Fibroblast of mammary gland (primary cell): ENCODE measurements at places on chromosomes 13 and 19.

- no peak for DNase-seq
Measured at GRCh38 chr13:37479916-37480315, 118.7 kb downstream of the POSTN start.

DNA sequence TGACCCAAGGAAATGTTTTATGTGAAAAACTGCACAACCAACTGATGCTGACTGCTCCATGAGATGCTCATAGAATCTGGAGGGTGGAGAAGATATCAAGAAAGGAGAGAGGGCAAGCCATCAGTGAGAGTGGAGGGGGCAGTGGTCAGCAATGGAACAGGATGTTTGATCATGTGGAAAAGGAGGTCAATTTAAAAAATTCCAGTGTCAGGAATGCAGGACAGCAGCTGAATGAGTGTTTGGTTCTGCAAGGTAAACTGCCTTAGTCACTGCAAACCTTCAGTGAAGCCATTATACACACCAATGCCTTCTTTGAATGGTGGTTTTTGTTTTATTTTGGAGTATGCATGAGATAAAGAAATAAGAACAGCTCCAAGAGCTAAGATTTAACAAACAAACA is 121.5 kb downstream of the FGF14 start:
- DNase-seq: no peak

GRCh38 chr13:31755803-31756212 is 16.5 kb downstream of the RXFP2 start:
- DNase-seq: peak; percentile 96

- peak; percentile 86 for DNase-seq
Measured at GRCh38 chr19:52453324-52454094, at the start of gene ZNF578. Gene ZNF578, plus strand, starts transcription at chr19:52453553. Its CDS starts 48,293 bp downstream, at chr19:52501846.

GRCh38 chr13:60627071-60627686 is 230.2 kb downstream of the TDRD3 start:
- DNase-seq: peak; percentile 18

DNA sequence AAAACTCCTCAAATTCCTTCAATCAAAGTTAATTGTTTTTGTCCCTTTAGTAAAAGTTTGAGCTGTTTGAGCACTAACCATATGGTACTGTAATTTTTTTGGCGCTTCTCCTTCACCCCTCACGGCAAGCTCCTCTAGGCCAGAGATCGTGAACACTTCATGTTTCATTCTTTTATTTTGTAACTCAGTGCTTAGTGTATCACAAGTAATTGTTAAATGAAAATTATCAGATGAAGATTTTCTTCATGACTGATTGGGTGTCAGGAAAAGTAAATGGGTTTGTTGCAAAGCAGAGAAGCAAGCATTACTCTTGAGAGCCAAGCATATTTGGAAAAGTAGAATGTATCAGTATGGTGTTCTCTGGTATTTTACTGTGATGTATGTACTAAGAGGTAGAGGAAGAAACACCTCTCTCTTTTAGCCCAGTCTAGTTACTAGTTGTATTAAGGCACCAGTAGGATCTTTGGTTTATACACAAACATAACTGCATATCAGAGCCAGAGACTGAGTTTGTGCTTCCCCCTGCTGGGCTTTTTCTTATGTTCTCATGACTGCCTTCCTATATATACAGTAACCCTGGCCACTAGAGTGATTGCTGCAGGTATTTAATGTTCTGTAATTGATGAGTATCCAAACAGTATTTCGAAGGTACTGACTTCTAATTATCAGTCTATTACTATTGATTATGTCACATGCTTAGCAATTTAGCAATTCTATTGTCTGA is 202.3 kb upstream of the KLHL1 start:
- DNase-seq: no peak

- DNase-seq: no peak
Measured at GRCh38 chr13:36543671-36544070, 111.4 kb downstream of the CCNA1 start.

DNA sequence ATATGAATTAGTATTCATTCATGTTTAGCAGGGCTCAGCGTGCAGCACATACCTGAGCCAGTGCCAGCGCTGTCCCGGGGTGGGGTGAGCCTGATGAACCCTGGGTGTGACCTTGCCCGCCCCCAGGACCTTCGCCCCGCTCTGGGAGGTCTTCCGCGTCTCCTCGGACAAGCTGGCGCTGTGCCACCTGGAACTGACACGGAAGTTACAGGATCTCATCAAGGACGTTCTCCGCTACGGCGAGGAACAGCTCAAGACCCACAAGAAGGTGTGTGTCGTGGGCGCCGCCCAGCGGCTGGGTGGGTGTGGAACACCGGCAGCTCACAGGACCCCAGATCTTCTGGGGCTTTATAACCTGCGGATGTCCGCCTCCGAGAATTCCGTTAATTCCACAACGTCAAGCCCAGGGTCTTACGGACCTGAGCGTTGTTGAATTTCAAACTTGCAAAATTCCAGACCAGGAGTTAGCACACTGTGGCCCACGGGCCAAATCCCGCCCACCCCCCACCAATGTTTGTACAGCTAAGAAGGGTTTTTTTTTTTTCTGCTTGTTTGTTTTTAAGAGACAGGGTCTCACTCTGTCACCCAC is 15.4 kb downstream of the FCHO1 start:
- peak; percentile 80 for DNase-seq

- no peak for DNase-seq
Measured at GRCh38 chr19:35360880-35361420, 2.7 kb downstream of the FFAR3 start.

DNA sequence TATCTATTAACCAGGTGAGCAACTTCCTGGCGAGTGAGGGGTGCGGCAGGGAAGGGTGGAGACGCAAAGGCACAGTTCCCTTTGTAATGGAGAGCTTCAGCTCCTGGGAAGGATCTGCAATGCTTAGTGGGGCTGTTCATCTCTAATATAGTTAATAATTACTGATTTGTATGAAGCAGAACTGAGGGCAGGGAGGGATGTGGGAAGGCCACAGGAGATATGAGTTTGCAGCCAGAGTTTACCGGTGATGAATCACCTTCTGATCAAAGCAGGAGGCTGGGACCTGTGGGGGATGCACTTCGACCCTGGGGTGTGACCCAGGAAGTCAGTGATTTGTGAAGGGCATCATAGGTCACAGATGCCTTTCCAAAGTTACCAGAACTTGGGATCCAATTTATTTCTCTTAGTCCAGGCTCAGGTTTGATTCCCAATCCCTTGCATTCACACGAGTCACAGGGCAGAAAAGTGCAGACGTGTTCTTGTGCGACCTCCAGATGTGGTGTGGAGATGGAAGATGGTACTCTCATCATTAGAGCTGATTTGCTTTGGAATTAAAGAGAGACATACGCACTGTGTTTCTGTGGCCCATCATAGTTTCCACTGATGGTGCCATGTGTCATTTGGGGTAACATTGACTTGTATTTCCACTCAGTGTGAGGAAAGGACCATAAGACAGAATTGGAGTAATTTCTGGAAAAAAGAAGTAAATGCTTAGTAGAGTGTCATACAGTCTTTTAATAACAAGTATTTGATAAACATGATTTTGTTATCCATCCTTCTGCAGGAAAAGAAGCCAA is 55.0 kb downstream of the LRCH1 start:
- no peak for DNase-seq

DNA sequence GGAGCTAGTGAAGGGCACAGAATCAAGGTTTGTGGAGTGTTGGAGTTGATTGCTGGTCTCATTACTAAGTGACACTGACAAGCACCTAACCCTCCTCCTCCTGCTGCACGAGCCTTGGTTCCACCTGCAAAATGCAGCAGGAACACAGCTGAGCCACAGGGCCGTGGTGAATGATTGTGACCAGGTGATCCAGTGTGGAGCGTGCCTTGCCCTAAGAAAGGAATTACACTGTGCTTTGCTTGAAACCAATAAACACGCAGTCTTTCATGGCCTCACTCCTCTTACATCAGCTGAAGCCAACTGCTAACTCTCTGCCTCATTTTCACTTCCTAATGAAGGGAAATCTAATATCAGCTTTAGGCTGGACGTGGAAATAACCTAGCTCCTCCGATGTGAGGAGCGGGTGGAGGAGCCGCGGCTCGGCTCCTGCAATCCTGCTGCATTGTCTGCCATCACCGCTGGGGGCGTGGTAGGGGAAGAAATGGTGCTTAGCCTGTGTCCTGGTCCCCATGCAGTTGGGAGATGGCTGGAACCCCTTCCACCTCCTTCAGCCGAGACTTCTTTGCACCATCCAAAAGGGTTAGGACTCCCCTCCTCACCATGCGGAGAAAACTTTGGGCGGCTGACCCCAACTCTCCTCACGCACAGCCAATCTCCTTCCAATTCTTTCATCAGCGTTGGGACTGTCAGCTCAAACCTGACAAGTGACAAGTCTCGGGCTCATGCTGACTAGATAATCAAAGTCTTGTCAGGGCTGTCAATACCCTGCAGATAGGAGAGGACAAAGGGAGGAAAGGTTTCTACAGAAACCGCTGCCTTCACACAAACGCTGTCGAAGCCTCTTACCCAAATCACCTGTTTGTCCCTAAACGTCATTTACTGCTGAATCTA is 427.9 kb downstream of the ZNF536 start:
- no peak for DNase-seq

GRCh38 chr13:34942732-34943435 is 814 bp downstream of the NBEA start:
- DNase-seq: no peak

DNA sequence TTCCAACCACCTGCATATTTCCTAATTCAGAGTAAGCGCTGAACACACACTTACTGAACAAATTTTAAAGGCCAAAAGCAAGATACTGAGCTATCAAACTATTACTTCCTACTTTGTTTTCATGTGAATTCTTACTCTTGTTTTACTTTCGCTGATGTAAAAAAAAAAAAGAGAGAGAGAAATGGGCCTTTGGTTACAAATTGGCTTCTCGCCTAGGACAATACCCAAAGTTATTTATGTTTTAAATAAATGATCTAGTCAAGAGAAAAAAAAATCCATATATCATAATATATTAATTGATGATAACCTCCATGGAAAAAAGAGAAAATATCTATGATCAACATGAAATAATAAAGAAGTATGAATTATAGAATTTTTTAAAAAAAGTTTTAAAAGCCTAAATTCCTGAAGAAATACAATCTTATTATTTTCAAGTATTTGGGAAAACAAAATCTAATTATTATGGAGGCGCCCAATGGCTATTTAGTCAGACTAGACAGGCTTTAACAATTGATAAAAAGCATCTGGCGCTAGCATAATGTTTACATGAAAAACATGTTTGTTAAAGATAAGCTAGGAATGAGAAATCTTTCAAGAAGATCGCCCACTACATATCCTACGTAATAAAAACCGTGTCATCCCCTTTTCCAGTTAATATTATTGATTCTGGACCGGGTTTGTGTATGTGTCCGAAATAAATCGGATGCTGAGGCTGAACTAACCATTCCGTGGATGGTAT is 9.0 kb downstream of the COL4A1 start:
- no peak for DNase-seq

GRCh38 chr13:73547239-73547638 is 488.4 kb downstream of the KLF5 start:
- DNase-seq: no peak

DNA sequence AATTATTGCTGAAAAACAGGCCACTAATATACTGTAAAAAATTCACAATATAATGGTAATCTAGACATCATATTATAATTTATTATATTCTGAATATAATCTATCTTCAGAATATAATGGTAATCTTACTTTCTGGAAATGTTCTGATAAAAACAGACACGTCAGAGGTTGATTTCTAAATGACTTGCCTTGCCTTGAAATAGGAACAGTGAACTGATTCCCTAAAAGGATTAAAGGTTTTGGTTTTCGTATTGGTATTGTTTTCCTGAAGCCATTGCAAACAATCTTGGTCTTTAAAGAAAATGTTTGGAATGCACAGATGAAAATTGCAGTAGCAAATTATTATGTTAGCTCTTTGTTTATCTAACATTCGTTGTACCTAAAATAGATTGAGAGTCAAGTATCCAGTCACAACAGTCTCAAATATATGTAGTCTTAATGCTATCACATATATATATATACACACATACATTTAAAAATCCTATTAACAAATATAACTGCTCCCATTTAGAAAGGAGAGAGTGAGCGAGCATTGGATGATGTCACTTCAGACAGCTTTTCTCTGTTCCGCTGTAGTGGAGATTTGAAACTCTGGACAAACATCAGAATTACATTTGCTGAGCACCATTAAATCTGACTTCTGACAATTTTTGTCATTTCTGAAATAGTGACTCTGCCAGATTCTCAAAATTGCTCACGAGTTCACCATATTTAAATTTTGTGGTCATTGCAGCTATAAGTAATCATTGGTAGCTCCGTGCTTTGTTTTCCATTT is 1.7 kb downstream of the ITM2B start:
- no peak for DNase-seq

DNA sequence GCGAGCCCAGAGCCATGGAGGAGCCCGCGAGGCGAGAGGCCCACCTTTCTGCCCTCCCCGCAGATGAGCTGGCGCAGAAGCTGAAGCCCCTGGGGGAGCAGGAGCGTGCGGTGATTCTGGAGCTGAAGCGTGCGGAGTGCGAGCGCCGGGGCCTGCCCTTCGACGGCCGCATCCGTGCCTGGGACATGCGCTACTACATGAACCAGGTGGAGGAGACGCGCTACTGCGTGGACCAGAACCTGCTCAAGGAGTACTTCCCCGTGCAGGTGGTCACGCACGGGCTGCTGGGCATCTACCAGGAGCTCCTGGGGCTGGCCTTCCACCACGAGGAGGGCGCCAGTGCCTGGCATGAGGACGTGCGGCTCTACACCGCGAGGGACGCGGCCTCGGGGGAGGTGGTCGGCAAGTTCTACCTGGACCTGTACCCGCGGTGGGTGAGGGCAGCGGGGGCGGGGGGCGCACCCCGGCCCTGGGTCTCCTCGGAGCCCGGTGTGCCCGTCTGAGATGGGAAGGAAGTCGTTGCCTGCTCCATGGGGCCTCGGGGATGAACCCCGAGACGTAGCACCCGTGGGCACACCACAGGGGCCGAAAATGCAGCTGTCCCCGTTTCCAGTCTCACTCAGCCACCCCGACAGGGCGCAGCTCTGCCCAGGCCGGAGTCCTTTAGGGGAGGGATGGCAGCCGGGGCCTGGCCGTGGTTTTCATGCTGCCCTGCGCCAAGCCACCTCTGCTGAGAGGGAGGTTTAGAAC is 12.1 kb upstream of the ZNF554 start:
- DNase-seq: no peak

DNA sequence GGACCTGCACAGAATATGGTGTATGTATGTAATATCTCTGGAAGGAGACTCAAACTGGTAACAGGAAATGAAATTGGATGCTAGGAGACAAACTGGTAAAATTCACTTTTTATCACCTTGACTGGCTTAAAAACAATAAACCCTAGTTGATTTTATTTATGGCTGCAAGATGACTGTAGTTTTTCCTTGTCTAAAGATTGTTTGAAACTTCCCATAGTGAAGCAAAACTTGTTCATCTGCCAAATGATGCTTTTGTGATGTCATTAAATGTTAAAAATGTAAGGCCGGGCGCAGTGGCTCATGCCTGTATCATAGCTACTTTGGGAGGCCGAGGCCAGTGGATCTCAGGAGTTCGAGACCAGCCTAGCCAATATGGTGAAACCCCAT is 2.5 kb upstream of the ECH1 start:
- DNase-seq: peak; percentile 46

DNA sequence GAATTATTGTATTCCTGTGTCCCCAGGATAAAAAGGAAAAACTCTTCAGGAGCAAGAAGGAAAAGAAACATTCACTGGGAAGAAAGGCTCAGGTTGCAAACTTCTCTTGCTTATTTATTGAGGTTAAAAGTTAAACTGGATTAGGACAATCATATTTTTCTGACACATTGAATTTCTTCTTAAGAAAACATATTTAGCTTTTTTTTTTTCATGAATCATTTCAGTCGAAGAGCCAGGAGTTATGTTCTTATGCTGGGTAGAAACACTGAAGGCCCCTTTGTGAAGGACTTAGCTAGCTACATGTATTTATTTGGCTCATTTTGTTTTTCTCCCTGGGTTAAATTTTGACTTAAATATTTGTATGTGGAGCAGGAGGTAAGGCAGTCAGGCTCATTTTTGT is 434.0 kb downstream of the KLF5 start:
- no peak for DNase-seq
